ENCODE measurements at places on chromosomes 13 and 19. TPM values are rescaled to one million over a fixed set of nuclear protein-coding genes. Genes with fewer than 3 reads are reported as not detected.

Gene ONECUT3
- not detected for total RNA-seq

Gene SPHK2
- total RNA-seq = 40.4 TPM

Gene DHDH
- 1.8 TPM for total RNA-seq

Gene DNAJC3
- 17.4 TPM for total RNA-seq

Gene STARD13
- not detected for total RNA-seq

DNA sequence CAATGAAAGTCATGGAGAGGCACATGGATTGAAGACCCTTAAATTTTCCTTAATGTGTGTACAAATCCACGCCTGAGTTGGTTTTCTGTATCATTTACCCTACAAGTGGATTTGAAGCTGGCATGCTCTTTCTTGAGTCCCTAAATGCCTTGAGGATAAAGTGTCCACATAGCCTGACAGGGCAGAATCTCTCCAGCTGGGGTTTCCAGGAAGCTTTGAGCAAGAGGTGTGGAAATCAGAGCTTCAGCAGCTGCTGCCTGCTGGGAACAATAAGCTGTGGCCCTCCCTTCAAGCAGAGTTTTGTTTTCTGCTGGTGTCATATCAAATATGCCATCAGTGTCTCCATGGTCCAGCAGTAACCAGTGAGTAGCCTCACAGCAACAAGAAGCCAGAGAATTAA lies 120.3 kb upstream of the SERTM1 start:
- no peak for DNase-seq

DNA sequence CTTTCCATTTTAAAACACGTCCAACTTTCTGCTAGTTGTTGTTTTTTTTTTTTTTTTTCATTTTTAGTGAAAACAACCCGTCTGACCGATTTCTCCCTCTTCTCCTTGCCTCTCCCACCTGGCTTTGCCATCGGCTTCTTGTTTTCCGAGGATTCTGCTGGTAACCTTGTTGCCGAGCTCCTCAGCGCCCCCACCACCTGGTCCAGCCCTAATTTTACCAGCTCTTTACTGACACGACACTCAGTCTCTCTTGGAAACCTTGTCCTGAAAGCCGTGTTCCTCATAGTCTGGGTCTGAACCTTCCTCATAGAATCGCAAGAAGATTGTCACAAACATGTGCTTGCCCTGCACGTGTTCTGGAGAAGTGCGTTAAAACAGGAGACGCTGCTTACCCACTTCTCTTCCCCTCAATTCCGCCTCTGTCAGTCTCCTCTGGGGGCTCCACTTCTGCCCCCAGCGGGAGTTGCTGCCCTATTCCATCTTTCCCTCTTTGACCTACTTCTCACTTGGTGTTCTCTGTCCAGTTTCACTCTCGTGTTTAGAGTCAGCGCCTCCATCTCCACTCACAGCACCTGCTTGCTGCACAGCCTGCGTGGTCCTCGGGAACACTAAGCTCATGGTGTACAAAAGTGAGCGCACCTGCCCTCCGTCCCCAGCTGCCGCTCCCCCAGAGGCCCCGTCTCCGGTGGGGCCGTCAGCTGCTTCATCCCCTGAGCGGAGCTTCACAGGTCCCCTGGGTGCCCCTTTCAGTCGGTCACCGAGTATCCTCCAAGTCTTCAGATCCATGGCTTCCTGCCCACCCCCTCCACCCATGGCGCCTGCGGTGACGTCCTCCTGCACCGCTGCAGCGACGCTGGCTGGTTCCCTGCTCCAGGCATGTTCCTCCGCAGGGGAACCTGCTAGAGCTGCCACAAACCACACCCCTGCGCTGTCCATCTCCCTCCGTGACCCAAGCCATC lies 65.1 kb downstream of the TM9SF2 start:
- DNase-seq = no peak

DNA sequence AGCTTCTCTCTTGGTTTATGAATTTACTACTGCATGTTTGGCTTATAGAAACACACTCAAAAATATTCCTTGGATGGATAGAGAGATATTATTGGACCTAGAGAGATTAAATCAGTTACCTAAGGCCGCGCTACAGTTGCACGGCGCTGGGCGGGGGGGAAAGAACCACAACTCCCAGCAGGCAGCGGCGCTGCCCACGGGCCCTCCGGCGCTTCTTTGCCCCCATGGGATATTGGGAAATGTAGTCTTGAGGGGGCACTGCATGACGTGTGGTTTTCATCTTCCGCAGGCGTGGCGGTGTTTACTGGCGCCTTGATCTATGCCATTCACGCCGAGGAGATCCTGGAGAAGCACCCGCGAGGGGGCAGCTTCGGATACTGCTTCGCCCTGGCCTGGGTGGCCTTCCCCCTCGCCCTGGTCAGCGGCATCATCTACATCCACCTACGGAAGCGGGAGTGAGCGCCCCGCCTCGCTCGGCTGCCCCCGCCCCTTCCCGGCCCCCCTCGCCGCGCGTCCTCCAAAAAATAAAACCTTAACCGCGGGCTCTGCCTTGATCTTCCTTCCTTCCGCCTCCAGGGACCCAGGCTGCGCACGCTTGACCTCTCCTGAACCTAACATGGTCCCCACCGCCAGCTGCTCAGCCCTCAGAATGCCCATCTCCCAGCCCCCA lies 4.8 kb downstream of the EMP3 start:
- peak; percentile 94 for DNase-seq

- no peak for DNase-seq
Measured at GRCh38 chr19:15394426-15394825, 14.8 kb upstream of the AKAP8 start.

GRCh38 chr19:41951686-41952172 lies 7.4 kb downstream of the RABAC1 start:
- peak; percentile 81 for DNase-seq

DNA sequence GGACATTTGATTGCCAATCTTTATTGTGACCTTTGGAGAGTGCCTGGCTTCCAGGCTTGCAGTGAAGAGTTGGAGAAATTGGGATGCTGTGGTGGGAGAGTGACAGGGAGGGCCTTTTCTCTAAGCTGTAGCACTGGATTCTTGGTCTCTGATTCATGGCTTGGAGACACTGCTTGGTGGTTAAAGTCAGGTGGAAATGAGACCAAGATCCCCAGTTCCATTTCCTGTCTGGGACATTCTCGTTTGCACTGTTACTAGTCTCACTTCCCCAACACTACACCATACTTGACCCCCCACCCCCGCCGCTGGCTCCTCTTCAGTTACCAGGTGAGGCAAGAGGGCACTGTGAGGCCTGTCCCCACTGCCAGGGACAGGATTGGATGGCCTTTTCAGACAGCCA lies 2.9 kb downstream of the SUPT5H start:
- DNase-seq = no peak

DNA sequence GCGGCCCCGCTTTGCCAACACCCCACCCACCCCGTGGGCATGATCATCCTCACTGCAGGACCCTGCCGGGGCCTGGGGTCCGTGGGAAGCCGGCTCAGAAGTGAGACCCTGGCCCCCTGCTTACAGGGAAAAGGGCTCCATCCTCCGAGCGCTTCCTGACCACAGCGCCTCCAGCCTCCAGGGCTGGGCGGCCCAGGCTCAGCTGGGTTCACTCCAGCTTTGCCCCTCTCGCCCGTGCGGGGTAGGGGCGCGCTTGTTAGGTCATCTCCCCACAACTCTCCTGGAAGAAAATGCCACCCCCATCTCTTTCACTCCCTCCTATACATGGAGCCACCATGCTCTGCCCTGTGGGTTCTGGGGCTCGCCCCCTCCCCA lies 6.6 kb upstream of the C1QTNF9B start:
- DNase-seq = no peak

GRCh38 chr19:51144482-51145045 lies 2.5 kb downstream of the SIGLEC7 start:
- no peak for DNase-seq

DNA sequence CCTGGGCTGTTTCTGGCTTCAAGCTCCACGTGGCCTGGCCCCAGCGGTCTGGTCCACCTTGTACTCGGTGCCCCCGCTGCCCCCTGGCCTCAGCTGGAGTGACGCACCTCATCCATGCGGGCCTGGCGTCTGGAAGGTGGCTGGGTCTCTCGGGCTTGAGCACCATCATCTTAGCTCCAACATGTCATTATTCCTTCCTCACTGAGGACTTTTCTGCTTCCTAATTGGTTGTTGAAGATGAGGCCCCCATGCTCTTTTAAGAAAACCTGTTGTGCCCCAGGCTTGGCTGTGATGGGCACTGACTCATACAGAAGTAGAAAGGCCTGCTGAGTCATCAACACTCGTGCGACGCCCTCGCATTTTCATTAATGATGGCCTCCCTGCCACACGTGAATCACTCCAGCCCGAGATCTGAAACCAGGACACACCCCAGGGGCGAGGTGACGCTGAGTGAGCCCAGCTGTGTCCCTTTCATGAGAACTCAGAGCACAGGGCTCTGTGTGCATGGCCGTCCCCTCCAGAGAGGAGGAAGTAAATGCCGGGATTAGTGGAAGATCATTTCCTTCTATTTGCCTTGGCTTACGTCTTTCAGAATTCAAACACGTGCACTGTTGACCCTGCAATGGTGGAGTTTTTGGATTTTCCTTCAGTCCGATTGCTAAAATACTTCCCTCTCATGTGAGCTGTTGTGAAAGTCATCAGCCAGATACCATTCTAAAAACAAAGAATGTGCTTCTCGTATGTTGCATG lies 14.0 kb upstream of the GJA3 start:
- DNase-seq = no peak

DNA sequence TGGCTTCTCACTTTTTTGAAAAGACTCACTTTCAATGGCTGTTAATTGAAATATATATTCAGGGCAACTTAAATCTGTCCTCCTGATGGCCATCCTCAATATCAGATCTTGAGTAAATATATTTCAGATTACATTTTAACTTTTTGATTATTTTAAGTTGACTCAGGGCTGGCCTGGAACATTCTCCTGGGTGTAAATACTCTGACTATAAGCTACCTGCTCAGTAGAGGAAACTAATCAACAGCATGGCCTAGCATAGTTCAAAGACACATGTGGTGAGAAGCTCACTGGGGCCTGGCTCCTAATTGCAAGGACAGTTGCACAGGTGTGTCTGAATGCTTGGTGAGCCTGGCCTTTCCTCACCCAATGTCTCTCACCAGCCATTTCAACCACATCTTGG lies 5.5 kb upstream of the ZNF726 start:
- no peak for DNase-seq

DNA sequence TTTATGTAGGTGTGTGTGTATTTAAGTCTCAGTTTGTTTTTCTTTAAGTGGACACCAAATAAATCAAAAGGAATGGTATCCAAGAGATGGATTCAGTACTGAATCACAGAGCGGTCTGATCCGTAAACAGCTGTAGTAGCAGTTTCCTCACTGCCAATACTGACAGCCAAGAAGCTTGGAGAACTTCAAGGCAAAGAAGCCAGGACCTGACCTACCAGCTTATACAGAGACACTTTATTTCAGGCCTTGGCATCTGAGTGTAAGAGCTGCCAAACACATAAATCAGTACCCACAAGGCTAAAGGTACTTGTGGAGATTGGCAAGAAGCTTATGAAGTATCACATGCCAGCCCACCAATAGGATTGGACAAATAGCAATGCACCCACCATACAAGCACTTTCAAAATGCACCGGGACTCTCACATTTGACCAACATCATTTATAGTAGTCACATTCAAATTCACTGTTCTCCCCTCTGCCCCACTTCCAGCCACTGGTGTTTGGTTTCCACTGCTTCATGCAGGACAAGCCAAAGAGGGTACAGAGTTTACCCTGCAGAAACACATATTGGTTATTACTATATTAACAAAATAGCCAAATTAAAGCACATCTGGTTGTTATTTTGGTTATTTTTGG lies 357.9 kb downstream of the KLF12 start:
- no peak for DNase-seq
